Fibroblast of upper back skin (primary cell): ENCODE measurements at places on chromosomes 4 and X.
A peak's percentile ranks its signal among the peaks of the same experiment; 100 is the strongest.

- DNase-seq, result no peak
Observed at GRCh38 chr4:18110099-18110498, 88.5 kb upstream of the LCORL start.

DNA sequence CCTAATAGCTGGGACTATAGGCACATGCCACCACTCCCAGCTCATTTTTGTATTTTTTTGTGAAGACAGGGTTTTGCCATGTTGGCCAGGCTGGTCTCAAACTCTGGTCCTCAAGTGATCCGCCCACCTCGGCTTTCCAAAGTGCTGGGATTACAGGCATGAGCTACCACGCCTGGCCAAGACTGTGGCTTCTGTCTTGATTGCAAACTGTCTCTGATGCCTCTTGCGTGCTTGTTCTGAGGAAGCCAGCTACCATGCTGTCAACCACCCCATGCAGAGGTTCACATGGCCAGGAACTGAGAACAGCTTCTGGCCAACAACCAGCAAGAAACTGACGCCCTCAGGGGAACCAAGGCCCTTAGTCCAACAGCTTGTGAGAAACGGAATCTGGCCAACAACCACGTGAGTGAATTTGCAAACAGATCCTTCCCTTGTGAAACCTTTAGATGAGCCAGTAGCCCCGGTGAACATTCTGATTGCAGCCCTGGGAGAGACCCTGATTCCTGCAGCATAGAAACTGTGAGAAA is 71.2 kb downstream of the SUPT20HL2 start:
- peak; percentile 75 for DNase-seq

DNA sequence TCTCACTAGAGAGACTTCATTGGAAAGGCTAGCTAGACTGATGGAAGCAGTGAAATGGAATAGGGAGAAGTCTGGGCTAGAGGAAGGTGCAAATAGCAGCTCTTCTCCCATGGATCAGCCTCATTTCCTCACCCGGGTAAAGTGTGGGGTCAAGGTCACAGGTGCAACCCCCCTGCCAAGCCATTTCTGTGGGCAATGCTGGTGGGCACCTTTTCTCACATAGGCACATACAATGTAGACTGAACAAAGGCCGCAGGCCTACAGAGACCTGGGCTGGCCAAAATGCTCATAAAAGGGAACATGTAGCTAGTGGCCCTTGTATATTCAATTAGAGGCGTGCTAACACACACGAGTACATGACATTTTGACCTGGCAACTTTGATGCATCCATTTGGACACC is 71.5 kb upstream of the EFNB1 start:
- DNase-seq, result no peak

GRCh38 chrX:104347860-104348259 is 93.1 kb upstream of the ESX1 start:
- DNase-seq, result no peak

- no peak for DNase-seq
Observed at GRCh38 chr4:44256414-44256813, 192.2 kb downstream of the KCTD8 start.

GRCh38 chr4:72442715-72443114 is 126.3 kb downstream of the ADAMTS3 start:
- peak; percentile 12 for DNase-seq

GRCh38 chr4:163587867-163588266 is 93.4 kb downstream of the TMA16 start:
- DNase-seq, result peak; percentile 47

DNA sequence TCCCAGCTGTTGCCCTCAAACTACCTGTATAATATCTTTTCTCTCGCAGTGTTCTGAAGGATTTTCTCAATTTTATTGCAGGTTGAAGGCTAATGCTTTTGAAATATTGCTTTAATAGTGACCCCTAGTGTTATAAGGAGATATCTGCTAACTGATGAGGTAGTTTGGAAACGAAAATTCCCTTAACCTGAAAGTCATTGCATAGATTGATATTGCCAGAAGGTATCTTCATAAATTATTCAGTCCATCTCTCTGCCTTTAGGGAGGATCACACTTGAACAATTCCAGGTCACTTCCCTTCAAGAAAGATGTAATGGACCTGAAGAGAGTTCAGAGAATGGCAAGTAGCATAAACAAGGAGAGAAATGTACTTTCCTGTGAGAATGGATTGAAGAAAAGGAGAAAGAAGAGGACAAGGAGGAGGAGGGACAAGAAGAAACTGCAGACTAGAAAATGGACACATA is 44.1 kb downstream of the TIGD4 start:
- DNase-seq, result peak; percentile 21

DNA sequence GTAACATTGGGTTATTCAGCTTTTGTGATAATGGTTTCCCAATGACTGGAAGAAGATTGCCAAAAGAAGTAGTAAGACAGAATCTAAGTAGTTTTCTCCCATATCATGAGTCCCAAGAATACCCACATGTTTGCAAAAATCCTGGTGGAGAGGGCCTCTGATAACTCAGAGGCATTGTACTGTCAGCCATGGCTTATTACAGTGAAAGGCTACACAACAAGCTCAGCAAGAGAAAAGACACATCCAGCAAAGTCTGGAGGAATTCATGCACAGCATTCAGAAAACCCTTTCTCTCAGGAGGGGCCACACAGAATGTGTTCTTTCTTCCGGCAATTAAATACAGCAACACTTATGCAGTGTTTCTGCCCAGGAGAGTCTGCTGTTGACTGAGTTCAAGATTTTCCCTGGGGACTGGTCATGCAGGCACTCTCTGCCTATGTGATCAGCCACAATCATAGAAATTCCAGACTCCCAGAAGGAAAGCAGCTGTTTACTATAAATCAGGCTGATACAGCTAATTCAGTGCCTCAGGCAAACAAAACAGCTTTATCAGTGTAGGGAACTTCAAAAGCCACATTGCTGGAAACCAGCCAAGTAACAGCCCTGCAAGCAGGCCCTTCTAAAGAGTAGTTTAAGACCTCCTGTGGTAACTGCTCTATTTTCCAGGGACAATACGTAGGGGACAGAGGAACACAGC is 937.1 kb downstream of the CCSER1 start:
- peak; percentile 10 for DNase-seq

GRCh38 chr4:59122626-59123025 is 2012.4 kb upstream of the IGFBP7 start:
- no peak for DNase-seq

DNA sequence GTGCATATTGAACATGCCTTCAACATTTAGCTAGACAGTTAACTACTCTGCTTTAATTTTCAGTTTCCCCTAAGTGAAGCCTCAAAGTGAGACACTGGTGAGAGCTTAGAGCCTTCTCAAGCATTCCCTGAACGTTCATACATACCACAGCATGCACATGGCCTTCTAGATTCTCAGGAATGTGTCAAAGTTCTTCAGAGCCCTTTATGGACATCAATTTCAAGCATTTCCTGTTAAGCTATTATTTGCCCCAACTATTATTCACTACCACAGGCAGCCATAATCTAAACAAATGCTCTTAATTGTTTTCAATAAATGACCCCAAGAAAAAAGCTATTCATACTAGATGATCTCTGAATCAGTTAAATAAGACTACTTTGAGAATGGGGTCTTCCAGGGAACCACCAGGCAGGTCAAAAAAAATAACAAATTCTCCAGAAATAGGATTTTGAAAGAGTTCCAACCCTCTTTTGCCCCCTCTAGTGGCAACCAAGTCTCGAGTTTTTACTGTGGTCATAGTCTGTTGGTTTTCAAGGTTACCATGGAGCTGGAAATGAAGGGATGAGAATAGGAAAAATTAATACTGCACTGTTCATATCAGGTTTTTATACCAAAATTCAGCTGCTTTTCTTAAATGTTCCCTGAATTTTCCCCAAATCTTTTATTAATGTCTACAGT is 235.4 kb downstream of the RAB28 start:
- no peak for DNase-seq

DNA sequence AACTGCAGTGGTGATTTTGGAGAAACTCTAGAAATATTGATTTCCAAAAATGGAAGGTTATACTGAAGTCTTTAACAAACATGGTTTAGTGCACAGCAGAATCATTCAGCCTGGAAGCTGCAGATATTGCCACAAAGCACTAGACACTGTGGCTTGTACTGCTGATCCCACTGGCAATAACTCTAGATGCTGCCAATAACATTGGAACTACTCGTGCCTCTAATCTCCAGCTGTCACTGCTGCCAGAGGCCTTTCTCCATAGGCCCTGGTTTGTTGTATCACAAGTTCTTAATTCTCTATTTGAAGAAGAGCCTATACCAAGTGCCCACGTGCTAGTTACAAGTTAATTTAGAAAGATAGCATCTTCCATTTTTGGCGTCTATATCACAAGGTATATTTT is 19.3 kb downstream of the DMP1 start:
- no peak for DNase-seq

DNA sequence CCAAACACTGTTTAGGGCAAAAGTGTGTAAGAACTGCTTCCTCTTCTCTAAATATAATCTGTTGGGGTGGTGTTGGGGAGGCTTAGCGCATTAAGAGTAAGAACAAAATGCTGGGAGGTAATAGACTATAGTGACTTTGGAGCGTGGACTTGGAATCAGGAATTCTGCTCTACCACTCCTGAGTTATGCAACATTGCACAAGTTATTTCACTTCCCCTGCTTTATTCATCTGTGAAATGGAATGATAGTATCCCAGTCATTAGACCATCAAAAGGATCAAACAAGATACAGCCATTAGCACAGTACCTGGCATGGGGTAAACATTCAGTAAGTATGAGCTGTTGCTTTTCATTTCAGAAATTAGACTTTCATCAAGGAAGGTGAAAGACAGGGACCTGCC is 58.7 kb downstream of the IGFBP7 start:
- DNase-seq, result no peak

GRCh38 chr4:7233006-7233580 is 40.8 kb downstream of the SORCS2 start:
- DNase-seq, result no peak

DNA sequence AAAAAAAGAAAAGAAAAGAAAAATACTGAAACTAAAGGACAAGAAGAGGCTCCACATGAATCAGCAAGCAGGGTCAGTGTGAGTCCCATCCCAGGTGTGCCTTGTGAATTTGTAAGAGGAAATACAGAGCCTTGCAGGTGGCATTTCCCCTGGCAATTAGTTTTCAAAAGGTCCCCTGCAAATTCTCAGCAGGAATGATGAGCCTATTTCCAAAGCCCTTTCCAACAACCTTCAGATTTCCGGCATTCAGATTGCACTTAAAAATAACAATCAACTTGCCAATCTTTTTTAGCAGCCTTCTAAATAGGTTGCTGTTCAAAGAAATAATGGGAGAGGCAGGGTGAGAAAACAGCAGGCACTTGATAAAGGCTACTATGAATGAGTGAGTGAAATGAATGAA is 66.4 kb upstream of the OR13H1 start:
- DNase-seq, result no peak

- DNase-seq, result no peak
Observed at GRCh38 chr4:108163351-108163750, 5.4 kb downstream of the LEF1 start.

- no peak for DNase-seq
Observed at GRCh38 chr4:147916351-147916750, 184.5 kb downstream of the ARHGAP10 start.

DNA sequence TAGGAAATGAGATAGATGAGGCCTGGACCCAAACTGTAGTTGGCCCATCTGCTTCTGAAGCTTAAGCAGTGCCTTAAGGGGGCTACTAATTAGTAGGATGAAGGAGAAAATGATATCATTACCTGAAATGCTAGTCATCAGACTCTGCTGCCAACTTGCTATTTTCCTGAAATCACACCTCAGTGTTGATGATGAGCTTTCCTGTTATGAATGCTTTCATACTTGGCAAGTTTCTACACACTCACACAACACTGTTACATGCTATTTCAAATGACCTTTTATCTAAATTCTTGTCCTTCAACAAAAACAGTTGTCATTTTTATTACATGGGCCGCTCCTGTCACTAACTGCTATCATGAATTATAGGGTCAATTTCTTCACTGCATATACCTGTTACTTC is 416.0 kb downstream of the PRDM5 start:
- DNase-seq, result no peak

- DNase-seq, result peak; percentile 66
Observed at GRCh38 chr4:19329631-19330030, 922.1 kb upstream of the SLIT2 start.

- DNase-seq, result no peak
Observed at GRCh38 chrX:138791551-138791950, 80.0 kb upstream of the FGF13 start.

DNA sequence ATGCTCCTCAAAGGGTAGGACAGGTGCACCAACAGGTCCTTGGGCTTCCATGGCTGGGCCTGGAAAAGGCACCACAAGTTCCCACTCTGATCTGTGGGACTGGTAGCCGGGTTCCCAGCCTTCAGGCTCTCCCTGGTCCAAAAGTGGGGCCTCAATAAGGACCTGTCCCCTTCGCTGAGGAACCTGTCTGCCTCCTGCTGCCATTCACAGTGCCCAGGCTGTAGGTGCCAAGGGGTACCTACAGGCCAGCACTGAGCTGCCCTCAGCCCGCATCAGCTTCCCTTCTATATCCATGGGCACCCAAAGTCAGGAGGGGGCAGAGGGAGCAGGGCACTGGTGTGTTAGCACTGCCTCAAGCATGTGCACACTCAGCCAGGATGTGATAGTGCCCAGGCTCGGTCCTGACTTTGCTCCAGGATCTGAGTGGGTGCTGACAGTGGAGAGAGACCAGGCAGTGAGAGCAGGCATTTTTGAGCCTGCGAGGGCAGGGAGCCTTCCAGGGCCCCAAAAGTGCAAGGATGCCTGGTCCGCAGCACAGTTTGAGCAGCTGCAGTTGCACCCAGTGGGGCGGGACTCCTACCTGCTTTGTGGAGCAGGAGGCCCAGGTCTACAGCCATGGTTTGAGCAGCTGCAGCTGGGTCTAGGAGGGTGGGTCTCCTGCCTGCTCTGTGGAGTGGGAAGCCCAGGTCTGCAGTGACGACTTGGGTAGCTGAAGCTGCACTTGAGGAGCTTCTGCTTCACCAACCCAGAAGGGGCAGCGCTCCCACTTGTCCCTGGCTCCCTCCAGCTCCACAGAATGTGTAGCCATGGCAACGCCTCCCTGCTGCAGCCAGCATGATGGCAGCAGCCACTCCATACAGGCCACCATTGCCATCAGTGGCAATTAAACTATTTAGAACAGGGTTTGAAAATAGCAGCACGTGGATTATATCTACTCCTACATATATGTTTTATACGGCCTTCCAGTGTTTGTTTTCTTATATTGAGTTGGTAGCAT is 376.4 kb downstream of the KCTD8 start:
- DNase-seq, result no peak

DNA sequence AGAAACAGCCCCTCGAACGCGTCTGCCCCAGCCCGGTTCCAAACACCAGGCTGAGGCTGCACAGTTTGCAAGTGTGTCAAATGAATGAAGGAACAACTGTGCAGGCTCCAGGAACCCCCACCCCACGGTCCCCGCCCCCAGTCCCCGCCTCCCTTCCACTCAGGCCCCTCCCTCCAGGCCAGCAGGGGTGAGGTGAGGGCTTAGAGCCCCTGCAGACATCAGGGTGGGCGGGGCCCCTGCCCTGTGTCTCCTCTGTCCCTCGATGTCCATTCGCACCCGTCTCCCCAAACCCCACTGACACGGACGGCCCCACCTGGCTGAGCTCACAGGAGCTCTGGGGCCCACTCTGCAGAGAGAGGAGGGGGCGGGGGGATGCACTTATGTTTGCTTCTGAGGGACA is 28.5 kb downstream of the TACC3 start:
- no peak for DNase-seq
